ENCODE measurements at places on chromosomes 1 and 21. TPM values are rescaled to one million over a fixed set of nuclear protein-coding genes. Genes with fewer than 3 reads are reported as not detected.

DNA sequence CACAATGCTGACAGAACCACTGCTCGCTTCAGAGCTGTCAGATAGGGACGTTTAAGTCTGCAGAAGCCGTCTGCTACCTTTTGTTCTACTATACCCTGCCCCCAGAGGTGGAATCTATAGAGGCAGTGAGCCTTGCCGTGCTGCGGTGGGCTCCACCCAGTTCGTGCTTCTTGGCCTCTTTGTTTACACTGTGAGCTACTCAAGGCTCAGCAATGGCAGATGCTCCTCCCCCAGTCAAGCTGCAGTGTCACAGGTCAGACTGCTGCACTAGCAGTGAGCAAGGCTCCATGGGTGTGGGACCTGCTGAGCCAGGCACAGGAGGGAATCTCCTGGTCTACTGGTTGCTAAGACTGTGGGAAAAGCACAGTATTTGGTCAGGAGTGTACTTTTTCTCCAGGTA lies 47.1 kb downstream of the LEPR start:
- DNase-seq: peak; percentile 30

DNA sequence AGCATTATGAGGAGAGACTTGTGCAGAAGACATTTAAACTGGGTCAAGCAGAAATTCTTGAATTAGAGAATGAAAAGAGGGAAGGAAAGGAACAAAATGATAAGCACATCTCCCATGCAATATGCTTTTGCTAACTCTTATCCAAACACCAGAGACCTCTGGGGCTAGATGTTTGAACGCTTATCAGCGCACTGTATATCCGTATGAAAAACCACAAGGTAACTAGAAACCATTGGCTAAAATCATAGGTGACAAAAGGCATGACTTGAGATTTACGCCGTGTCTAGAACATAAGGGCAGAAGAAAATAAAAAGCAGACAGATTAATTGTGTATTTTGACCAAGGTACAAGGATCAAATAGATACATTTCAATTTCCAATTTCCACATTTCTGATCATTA lies 38.0 kb upstream of the TIAM1 start:
- no peak for DNase-seq

DNA sequence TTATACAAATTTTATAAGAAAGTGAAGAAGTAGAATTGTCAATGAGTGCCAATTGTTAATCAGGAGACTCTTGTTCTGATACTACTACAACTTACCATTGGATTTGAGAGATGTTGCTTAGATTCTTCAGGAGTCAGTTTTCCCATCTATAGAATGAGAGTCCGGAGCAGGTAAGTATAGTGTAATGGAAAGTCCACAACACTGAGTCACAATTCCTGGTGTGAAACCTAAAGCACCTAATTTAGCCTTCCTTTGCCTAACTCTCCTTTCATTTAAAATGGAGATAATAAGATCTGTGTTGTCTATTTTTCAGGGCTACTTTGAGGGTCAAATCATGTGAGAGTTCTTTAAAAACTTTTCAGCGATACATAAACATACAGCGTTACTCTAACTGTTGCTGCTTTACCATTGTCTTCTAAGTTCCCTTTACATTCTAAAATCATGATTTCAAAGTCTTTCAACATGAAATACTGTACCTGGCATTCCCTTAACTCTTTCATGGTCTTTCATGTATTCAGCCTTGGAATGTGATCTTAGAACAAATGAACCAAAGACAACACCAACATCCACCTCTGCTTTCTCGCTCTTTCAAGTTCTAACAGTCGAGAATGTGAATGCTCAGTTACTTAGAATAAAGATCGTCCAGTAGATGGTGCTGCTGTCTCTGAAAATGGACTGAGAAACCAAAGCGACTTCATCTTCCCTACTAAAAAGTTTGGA lies 90.9 kb downstream of the SLC30A10 start:
- DNase-seq: peak; percentile 32

Gene BTBD19
- 0.78 TPM for total RNA-seq

DNA sequence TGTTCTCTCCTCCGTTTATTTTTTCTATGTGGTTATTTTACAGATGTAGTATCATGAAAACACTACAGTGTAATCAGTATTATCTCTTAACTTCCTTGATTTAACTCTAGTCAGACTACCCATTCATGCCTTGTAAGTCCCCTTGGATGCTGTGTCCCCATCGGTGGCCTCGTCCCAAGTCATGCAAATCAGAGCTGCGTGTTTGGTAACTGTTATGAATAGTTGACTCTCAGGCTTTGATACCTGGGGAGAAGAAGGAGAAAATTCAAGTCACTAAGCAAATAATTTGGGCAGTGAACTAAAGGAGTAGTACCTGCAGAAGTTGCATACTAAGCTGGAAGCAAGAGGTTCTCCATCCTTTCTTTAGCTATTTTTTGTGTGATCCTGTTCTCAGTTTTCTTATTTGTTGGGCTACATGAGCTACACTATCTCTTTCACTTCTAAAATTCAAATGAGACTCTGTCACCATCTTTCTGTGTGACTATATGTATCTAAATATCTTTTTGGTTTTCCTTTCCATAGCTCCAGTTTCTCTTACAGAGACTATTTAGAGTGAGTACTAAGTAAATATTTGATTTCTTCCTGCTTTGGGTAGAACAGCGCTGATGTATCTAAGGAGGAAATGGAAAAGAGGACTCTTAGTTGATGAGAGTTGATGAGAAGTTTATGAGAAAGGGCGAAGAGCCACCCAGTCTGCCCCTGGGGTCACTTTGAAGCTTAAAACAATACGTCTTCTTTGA lies 50.9 kb downstream of the VANGL2 start:
- DNase-seq: no peak

DNA sequence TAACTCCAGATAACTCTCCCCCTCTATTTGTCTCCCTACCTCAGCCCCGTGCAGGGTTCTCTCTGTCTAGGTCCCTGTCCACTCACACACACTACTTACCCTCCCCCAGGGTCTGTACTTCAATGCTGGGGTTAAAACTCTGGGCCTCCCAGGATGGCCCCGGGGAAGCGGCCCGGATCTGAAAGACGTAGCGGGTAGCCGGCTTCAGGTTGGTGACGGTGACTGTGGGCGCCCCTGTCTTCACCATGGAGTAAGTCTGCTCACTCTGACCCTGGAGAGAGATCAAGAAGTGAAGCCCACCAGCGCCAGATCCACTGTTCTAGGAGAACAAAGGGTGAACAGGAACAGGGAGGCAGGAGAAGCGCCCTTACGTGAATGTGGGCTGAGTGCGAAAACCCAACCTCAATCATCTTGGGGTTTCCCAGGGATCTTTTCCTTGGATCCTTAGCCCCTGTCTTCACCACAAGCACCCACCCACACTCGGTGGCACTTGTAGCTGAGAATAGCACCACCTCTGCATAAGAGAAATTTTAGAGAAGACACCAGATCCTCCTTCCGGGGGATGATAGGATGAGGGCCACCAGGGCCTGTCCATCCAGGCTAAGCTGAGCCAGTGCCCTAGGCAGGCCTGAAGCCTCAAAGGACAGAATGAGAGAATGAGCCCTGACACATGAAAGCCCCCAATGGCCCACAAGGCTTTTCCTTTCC lies 33.5 kb downstream of the EPHA10 start:
- no peak for DNase-seq

DNA sequence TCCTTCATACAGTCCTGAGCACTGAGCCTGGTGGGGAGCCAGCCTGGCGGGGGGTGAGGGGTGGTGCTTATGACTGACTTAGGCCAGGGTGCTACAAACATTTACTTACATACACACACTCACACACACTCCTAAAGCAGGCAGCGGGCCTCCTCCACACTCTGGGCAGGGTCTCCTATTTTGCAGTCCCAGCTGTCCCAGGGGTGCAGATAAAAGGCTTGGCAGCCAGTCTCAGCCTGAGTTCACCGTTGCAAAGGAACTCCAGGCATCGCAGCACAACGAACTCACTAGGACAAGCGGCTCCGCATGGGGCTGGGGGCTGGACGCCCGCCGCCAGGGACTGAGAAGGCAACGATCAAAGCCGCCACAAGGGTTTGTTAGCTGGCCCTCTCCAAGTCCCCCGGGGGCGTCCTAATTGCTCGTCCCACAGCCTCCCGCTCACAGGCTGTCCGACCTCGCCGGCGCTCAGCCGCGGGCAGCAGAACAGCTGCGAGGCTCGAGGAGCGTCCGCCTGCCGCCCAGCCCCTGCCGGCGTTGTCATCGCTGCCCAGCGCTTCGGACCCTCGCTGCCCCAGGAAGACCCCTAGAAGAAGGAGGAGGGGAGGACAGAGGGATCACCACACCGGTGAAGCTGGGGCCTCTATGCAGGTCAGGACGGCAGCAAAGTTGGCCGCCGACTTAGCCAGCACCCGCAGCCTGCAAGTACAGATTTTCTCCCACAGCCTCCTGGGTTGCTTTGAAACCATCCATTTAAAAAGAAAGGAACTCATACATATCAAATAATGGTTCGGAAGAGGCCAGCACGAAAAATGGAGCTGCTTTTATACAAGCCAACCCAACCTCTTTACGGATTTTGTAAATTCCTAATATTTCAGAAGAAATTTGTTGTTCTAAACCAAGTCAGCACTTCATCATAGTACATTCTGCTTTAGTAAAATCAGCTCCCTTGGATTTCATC lies 6.2 kb downstream of the BARHL2 start:
- peak; percentile 83 for DNase-seq
